ENCODE measurements at places on chromosomes 7 and 10.
A peak's percentile ranks its signal among the peaks of the same experiment; 100 is the strongest.

- no peak for DNase-seq
Measured at GRCh38 chr10:133357285-133358161, at the start of gene FUOM. TSS of gene FUOM (minus strand) at chr10:133358019. CDS start at chr10:133358007, 12 bp downstream.

DNA sequence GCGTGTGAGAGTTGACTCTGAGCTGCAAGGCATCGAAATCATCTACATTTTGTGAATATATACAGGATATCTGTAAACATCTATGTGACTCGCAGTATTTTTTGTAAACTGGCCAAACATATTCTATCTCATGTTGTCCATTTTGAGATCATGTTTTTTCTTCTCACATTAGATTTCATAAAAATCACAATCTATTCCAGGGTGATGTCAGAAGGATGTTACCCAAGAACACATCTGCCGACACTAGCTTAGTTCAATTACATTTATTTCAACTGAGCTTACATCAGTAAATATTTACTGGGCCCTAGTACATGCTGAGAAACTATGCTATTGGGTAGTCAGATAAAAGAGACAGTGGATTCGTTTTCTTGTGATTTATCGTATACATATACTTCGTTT is 2.5 kb upstream of the BUB3 start:
- DNase-seq = no peak

DNA sequence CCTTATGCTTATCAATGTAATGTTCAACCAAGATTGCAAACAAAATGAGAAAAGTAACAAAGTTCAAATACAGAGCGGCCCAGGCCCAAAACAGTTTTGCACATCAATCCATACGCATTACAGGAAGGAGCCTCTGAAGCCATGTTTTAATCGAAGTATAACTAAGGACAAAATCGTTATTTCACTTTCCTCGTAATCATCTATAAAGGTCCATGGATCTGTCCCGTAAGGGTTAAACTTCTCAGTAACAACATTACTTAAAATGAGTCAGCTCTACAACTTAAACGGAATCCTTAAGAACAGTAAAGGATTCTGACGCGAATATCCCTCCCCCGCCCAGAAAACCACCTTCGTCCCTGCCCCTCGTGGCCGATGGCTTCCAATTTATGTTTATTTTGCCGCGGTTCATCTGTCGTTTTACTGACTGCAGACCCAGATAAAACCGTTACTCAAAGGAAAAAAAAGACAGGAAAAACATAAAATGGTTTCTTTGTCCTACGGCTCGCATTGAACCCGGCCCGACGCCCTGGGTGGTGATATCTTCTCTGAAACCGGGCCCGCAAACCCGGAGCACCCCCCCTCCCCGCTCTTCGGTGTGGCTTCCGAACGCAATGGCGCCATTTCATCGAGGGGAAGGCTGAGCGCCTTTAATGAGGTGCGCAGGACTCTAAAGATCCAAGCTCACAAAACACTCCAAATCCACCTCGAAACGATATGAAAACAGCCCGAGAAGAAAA is 1.1 kb downstream of the HNRNPA2B1 start:
- DNase-seq = no peak

- DNase-seq = peak; percentile 15
Measured at GRCh38 chr10:49446031-49446430, 50.1 kb upstream of the DRGX start.

DNA sequence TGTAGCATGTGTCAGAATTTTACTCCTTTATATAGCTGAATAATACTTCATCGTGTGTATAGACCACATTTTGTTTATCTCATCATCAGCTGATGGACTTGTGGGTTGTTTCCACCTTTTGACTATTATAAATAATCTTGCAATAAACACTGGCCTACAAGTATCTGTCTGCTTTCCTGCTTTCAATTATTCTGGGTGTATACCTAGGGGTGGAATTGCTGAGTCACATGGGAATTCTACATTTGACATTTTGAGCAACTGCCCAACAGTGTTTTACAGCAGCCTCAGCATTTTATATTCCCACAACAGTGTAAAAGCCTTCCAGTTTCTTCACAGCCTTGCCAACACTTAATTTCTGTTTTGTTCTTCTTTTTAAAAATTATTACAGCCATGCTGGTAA is 200.3 kb upstream of the PRSS1 start:
- no peak for DNase-seq

GRCh38 chr10:34188221-34188620 is 626.9 kb downstream of the PARD3 start:
- no peak for DNase-seq

DNA sequence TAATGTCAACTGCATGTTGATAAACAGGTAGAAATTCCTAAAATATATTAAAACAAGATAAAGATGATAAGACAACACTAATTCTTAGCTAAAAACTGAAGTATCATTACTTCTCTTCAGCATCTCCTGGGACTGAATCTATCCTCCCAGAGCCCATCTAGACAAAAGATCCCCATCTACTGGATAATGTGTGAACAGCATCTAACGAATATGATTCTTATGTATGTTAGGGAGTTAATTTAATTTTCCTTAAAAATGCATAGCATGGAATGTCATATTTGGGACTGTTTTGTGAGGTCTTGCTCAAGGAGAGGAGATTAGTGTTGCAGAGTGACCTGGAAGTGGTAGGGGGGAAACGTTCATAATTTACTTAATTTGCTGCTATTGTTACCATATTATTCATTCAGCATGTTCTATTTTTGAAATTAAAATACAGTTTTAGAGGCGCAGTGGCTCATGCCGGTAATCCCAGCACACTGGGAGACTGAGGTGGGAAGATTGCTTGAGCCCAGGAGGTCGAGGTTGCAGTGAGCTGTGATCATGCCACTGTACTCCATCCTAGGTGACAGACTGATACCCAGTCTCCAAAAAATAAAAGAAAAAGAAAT is 305.1 kb upstream of the CSTF2T start:
- peak; percentile 21 for DNase-seq

- no peak for DNase-seq
Measured at GRCh38 chr7:49635800-49636199, 137.6 kb upstream of the VWC2 start.

- peak; percentile 21 for DNase-seq
Measured at GRCh38 chr7:41873741-41874140, 170.9 kb upstream of the INHBA start.

- no peak for DNase-seq
Measured at GRCh38 chr10:3418041-3418754, 245.6 kb upstream of the PITRM1 start.
